ENCODE measurements at places on chromosomes 5 and 9. TPM values are rescaled to one million over a fixed set of nuclear protein-coding genes. Genes with fewer than 3 reads are reported as not detected.

Gene OR1N2
- not detected for total RNA-seq

Gene SPINK1
- not detected for total RNA-seq

DNA sequence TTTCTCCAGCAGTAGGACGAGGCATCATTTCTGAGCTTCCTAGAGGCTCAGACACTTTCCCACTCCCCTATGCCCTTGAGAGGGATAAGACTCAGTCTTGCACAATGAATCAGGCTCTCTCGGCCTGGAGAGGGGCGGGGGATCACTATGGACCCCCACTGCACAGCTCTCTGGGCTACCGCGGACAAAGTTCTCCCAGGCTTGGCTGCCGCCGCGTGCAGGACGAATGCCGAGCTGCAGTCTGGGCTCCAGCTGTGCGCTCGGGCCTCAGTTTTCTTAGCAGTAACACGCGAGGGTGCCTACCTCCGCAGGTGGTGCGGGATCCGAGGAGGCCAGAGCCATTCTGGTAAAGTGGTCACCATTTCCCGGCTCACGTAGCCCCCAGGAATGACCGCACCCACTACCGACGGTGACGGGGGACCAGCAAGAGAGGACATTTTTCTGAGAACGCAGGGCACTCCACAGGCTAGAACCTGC, 3.4 kb upstream of the MYORG start:
- peak overlapping the region; percentile 83 for H3K4me3 ChIP-seq
- DNase-seq, result no peak
- H3K27ac ChIP-seq, result no peak overlapping the region
- H3K36me3 ChIP-seq, result no peaks in the 10 kb centered on the region
- H3K4me1 ChIP-seq, result no peaks in the 10 kb centered on the region
- peaks cover 54% of the 10 kb centered on the region for H3K27me3 ChIP-seq

Gene EIF4EBP3
- 6.1 TPM for total RNA-seq

GRCh38 chr9:3441197-3441816, 84.5 kb downstream of the RFX3 start:
- H3K4me1 ChIP-seq, result no peaks in the 10 kb centered on the region
- peak; percentile 73 for DNase-seq
- H3K27me3 ChIP-seq, result no peaks in the 10 kb centered on the region
- H3K27ac ChIP-seq, result no peak overlapping the region

DNA sequence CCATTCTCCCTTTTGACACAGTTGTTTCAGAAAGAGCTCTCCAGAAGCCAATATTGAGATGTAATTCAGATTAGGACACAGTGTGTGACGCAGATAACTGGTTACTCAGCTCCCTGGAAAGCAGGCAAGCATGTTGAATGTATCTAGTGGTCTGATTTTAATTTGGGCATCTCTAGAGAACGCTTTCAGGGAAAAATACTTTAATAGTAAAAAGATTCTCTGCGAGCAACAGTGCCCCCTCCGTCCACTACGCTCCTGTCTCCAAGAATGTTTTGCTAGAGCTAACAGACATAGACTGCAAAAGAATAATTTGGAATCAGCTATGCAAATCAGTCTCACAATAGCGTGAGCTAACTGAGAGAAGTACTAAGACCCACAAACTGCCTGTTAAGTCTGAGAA, 23.3 kb downstream of the CFAP90 start:
- H3K27ac ChIP-seq, result no peak overlapping the region
- H3K27me3 ChIP-seq, result no peaks in the 10 kb centered on the region
- DNase-seq, result no peak
- H3K4me3 ChIP-seq, result no peak overlapping the region

DNA sequence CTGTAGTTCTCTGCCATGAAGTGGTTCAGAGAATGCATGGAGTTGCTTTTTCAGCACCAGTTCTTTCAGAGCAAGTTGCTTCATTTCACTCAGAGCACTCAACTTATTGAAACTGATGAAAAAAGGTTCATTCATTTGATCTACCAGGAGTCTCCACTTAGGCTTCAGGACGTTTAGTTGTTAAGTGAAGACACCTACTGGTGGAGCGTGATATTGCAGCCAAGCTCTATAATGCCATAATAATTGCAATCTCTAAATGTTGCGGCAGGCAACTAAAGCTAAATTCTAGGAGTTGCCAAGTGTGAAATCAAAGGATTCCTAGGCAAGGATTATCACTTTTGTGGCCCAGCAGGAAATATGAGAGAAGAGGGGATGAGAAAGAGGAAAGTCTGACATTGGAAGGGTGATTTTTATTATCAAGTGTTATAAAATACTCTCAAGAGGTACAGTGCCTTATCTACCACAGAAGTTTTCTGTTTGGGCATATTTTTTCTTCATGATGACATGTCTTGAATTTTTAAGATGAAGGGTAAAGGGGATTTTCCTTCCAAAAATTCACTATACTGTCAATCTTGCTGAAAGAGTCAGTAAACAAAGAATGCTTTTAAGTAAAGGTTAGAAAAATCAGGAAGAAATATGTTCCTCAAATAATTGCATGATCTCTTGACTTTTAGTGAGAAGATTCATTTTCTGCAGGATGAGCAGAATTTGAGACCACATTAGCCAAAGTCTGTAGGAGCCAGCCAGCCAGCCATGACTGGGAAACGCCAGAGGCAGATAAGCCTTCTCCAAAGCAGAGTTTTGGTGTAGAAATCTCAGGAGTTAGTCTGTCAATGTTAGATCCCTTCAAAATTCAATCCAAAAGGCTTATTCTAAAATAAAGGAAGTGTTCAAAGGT, 83.4 kb downstream of the SH3PXD2B start:
- no peaks in the 10 kb centered on the region for H3K4me1 ChIP-seq
- H3K27me3 ChIP-seq, result no peaks in the 10 kb centered on the region
- DNase-seq, result peak; percentile 80
- H3K4me3 ChIP-seq, result no peak overlapping the region

- H3K4me1 ChIP-seq, result no peaks in the 10 kb centered on the region
- no peak overlapping the region for H3K27ac ChIP-seq
- H3K27me3 ChIP-seq, result peaks cover 37% of the 10 kb centered on the region
- no peak overlapping the region for H3K4me3 ChIP-seq
- H3K36me3 ChIP-seq, result no peaks in the 10 kb centered on the region
- DNase-seq, result no peak
These were observed 18.9 kb downstream of the ALDH1A1 start for GRCh38 chr9:72933730-72934665.

DNA sequence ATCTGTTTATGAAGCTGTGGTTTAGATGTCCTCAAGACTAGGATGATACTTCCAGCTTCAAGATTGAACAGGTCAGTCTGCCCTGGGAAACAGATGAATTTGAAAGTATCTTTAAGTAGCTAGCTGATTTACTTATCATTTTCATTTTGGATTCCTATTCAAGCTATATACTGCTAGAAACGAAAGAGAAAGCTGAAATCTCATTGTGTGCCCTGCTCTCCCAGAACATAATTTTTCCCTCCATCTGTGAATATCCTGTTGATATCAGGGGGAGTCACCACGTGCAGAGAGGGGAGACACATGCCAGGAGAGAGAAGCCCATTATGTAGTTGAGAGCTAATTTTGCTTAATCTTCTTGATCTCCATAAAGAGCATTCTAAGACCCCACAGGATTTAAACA, 439.1 kb downstream of the NR2F1-AS1 start:
- no peak for DNase-seq
- H3K27ac ChIP-seq, result no peak overlapping the region
- no peaks in the 10 kb centered on the region for H3K4me1 ChIP-seq

Gene SLC36A2
- total RNA-seq, result 0.45 TPM

Gene TAF11L10
- not detected for total RNA-seq

GRCh38 chr5:150511578-150512367, 3.8 kb downstream of the NDST1 start:
- peaks cover 32% of the 10 kb centered on the region for H3K4me1 ChIP-seq
- H3K27me3 ChIP-seq, result no peaks in the 10 kb centered on the region
- peak overlapping the region; percentile 6 for H3K27ac ChIP-seq
- peak; percentile 84 for DNase-seq
- H3K36me3 ChIP-seq, result no peaks in the 10 kb centered on the region
- H3K4me3 ChIP-seq, result peak overlapping the region; percentile 22

GRCh38 chr9:14318934-14319580, 5.1 kb upstream of the NFIB start:
- H3K36me3 ChIP-seq, result no peaks in the 10 kb centered on the region
- DNase-seq, result no peak
- peaks cover 3% of the 10 kb centered on the region for H3K4me1 ChIP-seq
- no peak overlapping the region for H3K4me3 ChIP-seq

GRCh38 chr9:129174724-129175514, 3.1 kb downstream of the IER5L start:
- H3K27ac ChIP-seq, result peak overlapping the region; percentile 84
- no peaks in the 10 kb centered on the region for H3K36me3 ChIP-seq
- peaks cover 15% of the 10 kb centered on the region for H3K4me1 ChIP-seq
- peaks cover 18% of the 10 kb centered on the region for H3K27me3 ChIP-seq
- peak; percentile 85 for DNase-seq

DNA sequence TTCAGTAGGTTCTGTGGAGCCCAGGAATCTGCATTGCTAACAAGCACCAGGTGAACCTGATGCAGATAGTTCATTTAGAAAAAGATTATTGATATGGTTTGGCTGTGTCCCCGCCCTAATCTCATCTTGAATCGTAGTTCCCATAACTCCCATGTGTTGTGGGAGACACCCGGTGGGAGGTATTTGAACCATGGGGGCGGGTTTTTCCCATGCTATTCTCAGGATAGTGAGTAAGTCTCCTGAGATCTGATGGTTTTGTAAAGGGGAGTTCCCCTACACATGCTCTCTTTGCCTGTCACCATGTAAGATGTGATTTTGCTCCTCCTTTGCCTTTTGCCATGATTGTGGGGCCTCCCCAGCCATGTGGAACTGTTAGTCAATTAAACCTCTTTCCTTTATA, 212.0 kb downstream of the RAB3C start:
- no peaks in the 10 kb centered on the region for H3K36me3 ChIP-seq
- H3K27ac ChIP-seq, result no peak overlapping the region
- H3K27me3 ChIP-seq, result no peaks in the 10 kb centered on the region
- H3K4me1 ChIP-seq, result no peaks in the 10 kb centered on the region
- no peak for DNase-seq

DNA sequence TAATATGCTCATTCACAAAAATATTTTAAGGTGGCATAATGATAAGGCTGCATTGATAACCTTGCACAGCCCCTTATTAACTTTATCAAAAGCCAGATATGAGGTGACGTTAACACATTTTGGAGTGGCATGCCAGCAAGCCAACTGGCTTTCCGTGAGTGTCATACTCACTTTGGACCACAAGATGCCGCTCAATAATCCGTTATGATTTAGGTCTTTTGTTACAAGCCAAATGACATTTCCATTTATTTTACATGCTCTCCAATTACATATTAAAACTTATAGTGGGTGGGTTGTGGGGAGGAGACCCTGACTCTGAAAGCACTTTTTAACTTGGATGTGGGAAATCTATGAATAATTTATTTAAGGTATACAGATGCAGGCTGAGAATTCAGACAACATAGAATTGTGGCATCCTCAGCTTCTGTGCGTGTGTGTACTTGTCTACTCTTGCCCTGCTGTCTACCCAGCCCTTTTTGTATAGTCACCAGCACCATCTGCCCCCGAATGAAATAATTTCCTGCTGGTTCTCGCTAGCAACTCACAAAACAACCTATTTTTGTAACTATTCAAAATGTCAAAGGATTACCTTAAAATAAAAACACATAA, 305.1 kb downstream of the PSAT1 start:
- H3K4me1 ChIP-seq, result peaks cover 4% of the 10 kb centered on the region
- no peaks in the 10 kb centered on the region for H3K36me3 ChIP-seq

DNA sequence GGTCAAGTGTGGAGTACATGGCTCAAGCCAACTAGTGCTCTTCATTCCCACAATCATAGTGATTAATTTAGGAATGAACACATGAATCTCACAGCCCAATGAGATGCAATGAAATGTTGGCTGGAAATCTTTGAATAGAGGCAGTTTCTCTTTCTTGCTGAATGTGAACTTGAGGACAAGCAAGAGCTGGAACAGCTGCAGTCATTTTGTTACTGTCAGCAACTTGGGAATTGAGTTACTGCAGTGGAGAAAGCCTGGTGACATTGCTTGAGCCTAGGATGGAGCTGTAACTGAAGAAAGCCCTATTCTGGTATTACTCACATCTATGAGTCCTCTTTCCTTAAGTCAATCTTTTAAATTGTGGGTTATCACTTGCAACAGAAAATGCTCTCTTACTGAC, 62.3 kb downstream of the YIPF5 start:
- peaks cover 3% of the 10 kb centered on the region for H3K4me1 ChIP-seq
- no peak overlapping the region for H3K27ac ChIP-seq
- no peak for DNase-seq

- H3K4me1 ChIP-seq, result peaks cover 8% of the 10 kb centered on the region
- no peaks in the 10 kb centered on the region for H3K27me3 ChIP-seq
- H3K36me3 ChIP-seq, result peaks cover 3% of the 10 kb centered on the region
- peak overlapping the region; percentile 77 for H3K4me3 ChIP-seq
- peak overlapping the region; percentile 99 for H3K27ac ChIP-seq
These were observed 1.1 kb upstream of the G3BP1 start for GRCh38 chr5:151770383-151771258.

Gene IFT74
- total RNA-seq, result 30.4 TPM

GRCh38 chr5:61595426-61595825, 263.4 kb downstream of the ZSWIM6 start:
- no peak for DNase-seq
- peaks cover 3% of the 10 kb centered on the region for H3K4me1 ChIP-seq
- no peaks in the 10 kb centered on the region for H3K36me3 ChIP-seq
- H3K27ac ChIP-seq, result no peak overlapping the region
- peaks cover 8% of the 10 kb centered on the region for H3K27me3 ChIP-seq

All from endodermal cell (in vitro differentiated cells).